Kidney (tissue), 22 donors: ENCODE measurements at places on chromosomes 2 and 18. TPM values are rescaled to one million over a fixed set of nuclear protein-coding genes. Genes with fewer than 3 reads are reported as not detected.

DNA sequence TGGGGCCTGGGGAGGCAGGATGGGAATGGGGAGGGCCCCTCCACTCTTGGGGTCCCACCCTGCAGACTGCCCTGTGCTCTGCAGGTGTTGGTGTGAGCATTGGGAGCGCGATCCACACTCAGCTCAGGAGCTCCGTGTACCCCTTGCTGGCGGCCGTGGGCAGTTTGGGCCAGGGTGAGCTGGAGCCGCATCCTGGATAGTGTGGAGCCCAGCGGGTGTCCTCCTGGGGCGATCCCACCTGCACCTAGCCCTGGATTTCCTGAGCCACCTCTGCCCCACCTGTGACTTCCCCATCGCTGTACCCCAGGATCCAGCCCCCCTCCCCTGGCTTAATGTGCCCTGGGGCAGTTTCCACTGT lies 2.6 kb downstream of the PROM2 start:
- DNase-seq = peak; percentile 57

Gene SCLY
- total RNA-seq = 18.3 TPM

- DNase-seq = no peak
These were observed 124.8 kb upstream of the DAPL1 start for GRCh38 chr2:158670292-158670691.

- DNase-seq = no peak
These were observed 27.4 kb downstream of the TFPI start for GRCh38 chr2:187526792-187527191.

Gene SRD5A2
- 0.22 TPM for total RNA-seq

- no peak for DNase-seq
These were observed 50.7 kb upstream of the ACAA2 start for GRCh38 chr18:49863769-49864621.

DNA sequence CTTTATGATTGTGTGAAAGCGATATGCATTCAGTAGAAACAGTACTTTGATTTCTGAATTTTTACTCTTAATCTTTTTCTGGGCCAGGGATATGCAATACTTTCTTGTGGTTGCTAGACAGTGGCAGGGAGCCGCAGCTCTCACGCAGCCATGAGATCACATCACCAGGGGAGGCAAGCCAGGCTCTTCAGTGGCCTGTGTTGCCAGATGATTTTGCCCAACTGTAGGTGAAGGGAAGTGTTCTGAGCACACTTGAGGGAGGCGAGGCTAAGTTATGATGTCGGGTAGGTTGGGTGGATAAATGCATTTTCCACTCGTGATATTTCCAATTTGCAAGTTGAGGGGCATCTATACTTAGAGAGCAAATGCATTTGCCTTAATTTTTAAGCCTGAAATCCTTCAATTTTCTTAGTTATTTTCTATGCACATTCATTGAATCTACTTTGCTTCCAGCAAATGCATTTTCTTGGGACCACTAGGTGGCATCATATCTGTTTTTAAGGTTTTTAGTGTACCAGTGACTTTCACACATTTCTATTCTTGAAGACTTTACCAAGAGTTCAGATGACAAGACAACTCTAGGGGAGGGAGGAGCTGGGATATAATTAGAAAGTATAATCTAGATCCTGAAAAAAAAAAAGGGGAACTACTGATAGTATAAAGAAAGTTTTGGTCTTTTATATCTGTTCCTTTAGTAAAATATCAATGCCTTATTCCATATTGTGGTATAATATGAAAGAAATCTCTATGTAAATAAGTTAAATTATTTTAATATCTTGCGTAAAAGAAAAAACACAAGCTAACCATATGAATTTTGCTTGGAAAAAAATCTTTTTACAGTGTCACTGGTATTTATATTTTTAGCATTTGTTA lies 643.3 kb downstream of the SOCS6 start:
- DNase-seq = no peak

- DNase-seq = no peak
These were observed 60.6 kb downstream of the PTPN4 start for GRCh38 chr2:119820275-119820674.
